Smooth muscle cell of the pulmonary artery (primary cell): ENCODE measurements at places on chromosomes 5 and 9. TPM values are rescaled to one million over a fixed set of nuclear protein-coding genes. Genes with fewer than 3 reads are reported as not detected.

POLK gene
- total RNA-seq, result 32.7 and 37.2 TPM in 2 replicates

PCDHB8 gene
- total RNA-seq, result 0.26 and 1.3 TPM in 2 replicates

COL5A1 gene
- 659 and 898 TPM in 2 replicates for total RNA-seq

C9orf50 gene
- 0.26 and 0.33 TPM in 2 replicates for total RNA-seq

MAMDC4 gene
- 4.6 and 6.5 TPM in 2 replicates for total RNA-seq

ADAMTS6 gene
- total RNA-seq, result 85.0 and 90.7 TPM in 2 replicates

TNIP1 gene
- total RNA-seq, result 98.7 and 159 TPM in 2 replicates

TPPP gene
- 0.33 and 0.43 TPM in 2 replicates for total RNA-seq

NADK2 gene
- total RNA-seq, result 36.3 and 38.8 TPM in 2 replicates

GPX3 gene
- total RNA-seq, result 29.7 and 56.0 TPM in 2 replicates

FBP1 gene
- not detected in 2 replicates for total RNA-seq

ADGRD2 gene
- total RNA-seq, result not detected in 2 replicates

CFAP157 gene
- not detected in 2 replicates for total RNA-seq

IRGM gene
- 0.13 TPM in 1 of 2 replicates, not detected in the other for total RNA-seq

IL31RA gene
- 0.13 and 0.76 TPM in 2 replicates for total RNA-seq

NXNL2 gene
- 1.1 and 1.3 TPM in 2 replicates for total RNA-seq

NPR2 gene
- 43.6 and 53.1 TPM in 2 replicates for total RNA-seq

CCNJL gene
- total RNA-seq, result 0.52 and 1.4 TPM in 2 replicates

SLC36A1 gene
- 8.1 and 9.7 TPM in 2 replicates for total RNA-seq

MLANA gene
- not detected in 2 replicates for total RNA-seq

RORB gene
- 0.50 and 9.6 TPM in 2 replicates for total RNA-seq

GPR150 gene
- 0.40 and 0.46 TPM in 2 replicates for total RNA-seq

LCN15 gene
- total RNA-seq, result not detected in 2 replicates

WNT8A gene
- total RNA-seq, result not detected in 2 replicates

ZDHHC11 gene
- total RNA-seq, result 2.9 and 10.4 TPM in 2 replicates

RASEF gene
- total RNA-seq, result 0.07 TPM in 2 replicates

CDC23 gene
- total RNA-seq, result 19.5 and 21.6 TPM in 2 replicates

NR5A1 gene
- not detected in 2 replicates for total RNA-seq

SPINK7 gene
- not detected in 2 replicates for total RNA-seq

FRMD3 gene
- total RNA-seq, result 2.6 and 6.9 TPM in 2 replicates

PPP3R2 gene
- not detected in 2 replicates for total RNA-seq

KCNV2 gene
- not detected in 2 replicates for total RNA-seq

KCNMB1 gene
- 0.07 and 0.39 TPM in 2 replicates for total RNA-seq

LPAR1 gene
- 58.6 and 95.9 TPM in 2 replicates for total RNA-seq

PALM2AKAP2 gene
- total RNA-seq, result 25.2 and 42.6 TPM in 2 replicates

CCDC69 gene
- 0.65 and 1.0 TPM in 2 replicates for total RNA-seq

PTAR1 gene
- total RNA-seq, result 79.2 and 81.3 TPM in 2 replicates

SPINK13 gene
- not detected in 2 replicates for total RNA-seq

FOXD4L4 gene
- 0.17 and 0.20 TPM in 2 replicates for total RNA-seq

PCDHA7 gene
- total RNA-seq, result 1.4 and 1.7 TPM in 2 replicates

SLC34A3 gene
- not detected in 2 replicates for total RNA-seq
